Activated T-cell treated with anti-CD3 and anti-CD28 coated beads for 48 hours (primary cell): ENCODE measurements at places on chromosomes 13 and 19.

DNA sequence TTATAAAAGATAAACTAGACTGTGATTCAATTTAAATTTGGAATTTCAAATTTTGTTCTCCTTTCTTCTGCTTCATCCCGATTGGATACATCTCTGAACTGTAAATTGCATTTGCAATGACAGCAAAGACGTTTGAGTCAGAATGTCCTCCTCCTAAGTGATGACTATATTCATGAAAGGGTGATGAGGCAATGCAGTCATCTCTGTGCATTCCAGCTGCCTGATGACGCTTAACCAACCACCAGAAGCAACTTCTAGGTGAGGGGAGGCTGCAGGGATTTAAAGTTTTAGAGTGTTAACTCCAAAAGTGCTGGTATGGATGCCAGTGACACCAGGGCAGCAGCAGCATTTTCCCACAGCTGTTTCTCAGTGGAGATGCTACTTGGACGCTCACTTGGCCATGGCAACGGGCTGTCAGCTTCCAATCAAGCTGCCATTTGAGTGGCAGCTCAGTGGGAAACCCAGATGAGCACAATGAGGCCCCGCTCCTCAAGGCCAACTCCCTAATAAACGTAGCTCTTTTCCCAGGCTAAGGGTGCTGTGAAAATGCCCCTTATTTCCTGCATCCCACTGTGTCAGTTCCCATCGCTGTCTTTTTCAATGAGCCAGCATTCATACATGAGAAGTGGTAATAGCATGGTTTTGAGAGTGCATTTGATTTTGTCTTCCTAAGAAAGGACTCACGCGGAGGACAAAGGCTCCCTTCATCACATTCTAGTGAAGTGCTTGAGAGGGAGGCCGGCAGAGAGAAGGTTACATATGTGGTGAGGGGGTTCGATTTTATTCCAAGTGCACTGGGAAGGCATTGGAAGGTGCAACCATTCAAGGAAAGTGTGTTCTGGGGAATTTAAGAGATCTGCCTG is 45.2 kb upstream of the AMER2 start:
- no peak for DNase-seq

DNA sequence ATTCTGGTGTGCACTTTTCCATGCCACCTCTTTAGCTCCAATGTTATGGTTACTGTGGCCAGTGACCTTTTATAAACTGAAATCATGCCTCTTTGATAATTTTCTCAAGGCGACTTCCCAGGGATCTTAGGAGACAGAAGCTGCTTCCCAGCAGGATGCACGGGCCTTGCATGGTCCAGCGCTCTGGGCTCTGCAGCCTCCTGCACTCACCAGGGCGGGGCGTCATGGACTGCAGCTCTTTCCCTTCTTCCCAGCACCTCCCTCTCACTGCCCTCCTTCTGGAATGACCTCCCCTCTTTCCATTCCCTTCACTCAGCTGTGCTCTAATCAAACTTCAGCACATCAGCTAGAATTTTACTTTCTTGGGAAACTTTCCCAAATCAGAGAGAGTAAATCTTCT is 318.3 kb downstream of the IRS2 start:
- DNase-seq, result no peak

DNA sequence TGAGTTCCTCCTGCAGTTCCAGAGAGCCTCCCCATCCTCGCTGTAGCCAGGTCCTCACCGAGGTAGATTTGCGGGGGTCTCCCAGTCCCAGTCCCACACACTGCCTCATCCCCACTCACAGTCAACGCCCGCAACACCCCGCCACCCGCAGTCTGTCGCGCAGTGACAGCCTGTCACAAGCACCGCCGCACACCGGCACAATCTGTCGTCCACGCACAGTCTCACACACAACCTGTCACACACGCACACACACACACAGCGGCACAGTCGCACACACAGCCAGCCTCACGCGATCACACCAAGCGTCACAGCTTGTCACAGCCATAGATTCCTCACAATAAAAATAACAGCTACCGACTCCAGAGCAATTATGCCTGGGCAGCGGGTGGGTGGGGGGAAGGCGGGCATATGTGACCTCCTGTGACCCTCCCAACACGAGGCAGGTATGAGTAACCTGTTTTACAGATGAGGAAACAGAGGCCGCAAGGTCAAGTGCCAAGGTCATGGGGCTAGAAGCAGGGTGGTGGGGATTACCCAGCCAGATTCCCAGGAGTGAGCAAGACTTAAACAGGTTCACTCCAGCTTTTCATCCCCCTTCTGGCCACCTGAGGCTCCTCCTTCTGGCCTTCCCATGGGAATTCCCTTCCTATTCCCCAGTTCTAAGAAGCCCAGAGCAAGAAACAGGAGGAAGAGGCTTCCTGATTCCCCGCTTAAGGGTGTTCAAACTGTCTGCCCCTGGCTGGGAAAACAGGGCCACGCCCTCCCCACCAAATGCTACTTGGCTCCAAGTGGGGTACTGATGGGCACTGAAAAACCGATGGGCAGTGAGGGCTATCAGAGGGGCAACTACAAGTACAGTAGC is 13.9 kb downstream of the NFIX start:
- DNase-seq, result no peak

GRCh38 chr19:18279516-18280246 is 1.7 kb downstream of the JUND start:
- DNase-seq, result peak; percentile 90

DNA sequence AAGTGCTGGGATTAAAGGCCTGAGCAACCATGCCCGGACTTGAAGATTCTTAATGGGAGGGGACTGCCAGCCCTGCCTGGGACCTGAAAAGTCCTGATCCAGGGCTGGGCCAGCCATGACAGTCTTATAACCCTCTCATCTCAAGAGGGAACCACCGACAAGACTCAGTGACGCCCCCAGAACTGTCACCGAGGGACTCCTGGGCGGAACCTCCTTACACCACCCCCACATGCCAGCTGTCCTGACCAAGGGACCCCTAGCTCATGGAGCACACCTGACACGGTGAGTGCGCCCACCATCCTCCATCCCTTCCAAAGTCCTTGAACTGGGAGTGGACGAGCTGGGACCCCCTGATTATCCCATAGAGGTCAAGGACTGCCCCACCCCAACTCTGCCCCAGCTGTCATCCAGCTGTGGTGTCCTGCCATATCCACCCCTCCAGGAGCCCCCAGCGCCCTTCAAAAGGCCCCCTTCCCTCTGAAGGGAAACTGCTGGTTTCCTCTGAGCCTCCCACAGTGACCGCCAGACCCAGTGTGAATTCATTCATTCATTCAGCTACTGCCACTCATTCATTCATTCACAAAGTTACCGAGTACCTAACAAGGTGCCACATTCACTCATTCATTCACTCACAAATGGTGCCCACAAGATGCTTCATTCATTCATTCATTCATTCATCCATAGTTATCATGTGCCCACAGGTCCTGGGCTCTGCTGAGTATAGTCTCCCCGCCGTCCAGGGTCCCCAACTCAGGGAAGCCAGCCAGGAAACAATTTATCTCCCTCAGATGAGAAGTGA is 3.7 kb downstream of the NDUFA11 start:
- DNase-seq, result no peak

- no peak for DNase-seq
Measured at GRCh38 chr19:17156296-17156946, 58.7 kb upstream of the USE1 start.

DNA sequence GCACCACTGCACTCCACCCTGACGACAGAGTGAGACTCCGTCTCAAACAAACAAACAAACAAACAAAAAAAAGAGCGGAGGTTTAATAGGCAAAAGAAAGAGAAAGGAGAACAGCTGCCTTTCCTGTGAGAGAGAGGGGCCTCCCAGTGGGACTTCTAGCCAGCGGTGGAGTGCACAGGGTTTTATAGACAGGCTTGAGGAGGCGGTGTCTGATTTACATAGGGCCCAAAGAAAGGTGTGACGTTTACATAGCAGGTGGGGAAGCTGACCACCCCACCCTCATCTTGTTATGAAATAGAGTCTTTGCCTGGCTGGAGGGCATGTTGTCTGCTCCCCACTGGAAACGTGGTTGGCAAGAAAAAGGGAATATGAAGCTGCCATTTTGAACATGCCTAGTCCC is 106.0 kb upstream of the CSNK1A1L start:
- no peak for DNase-seq

DNA sequence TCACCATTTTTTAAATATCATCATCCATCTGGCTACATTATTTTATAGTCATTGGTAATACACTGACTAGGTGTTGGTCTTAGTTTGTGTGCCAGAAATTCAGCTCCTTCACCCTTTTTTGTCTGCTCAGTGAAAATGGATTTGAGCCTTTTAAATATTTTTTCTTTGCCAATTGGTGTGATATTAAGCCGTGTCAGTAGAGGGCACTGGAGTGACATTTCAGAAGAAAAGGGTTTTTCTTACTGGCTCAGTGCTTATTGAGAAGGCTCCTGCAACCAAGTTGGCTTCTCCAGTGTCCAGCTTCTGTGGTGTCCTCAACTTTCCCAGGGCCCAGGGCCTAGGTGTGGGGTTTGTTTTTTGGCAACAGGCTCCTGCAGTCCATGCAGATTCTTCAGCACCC is 546.6 kb downstream of the DACH1 start:
- no peak for DNase-seq

GRCh38 chr13:73390100-73390499 is 331.3 kb downstream of the KLF5 start:
- DNase-seq, result no peak

- DNase-seq, result peak; percentile 72
Measured at GRCh38 chr13:106917673-106918556, 350.0 kb upstream of the ARGLU1 start.

GRCh38 chr19:18484992-18485391 is 36.9 kb downstream of the ELL start:
- DNase-seq, result no peak

DNA sequence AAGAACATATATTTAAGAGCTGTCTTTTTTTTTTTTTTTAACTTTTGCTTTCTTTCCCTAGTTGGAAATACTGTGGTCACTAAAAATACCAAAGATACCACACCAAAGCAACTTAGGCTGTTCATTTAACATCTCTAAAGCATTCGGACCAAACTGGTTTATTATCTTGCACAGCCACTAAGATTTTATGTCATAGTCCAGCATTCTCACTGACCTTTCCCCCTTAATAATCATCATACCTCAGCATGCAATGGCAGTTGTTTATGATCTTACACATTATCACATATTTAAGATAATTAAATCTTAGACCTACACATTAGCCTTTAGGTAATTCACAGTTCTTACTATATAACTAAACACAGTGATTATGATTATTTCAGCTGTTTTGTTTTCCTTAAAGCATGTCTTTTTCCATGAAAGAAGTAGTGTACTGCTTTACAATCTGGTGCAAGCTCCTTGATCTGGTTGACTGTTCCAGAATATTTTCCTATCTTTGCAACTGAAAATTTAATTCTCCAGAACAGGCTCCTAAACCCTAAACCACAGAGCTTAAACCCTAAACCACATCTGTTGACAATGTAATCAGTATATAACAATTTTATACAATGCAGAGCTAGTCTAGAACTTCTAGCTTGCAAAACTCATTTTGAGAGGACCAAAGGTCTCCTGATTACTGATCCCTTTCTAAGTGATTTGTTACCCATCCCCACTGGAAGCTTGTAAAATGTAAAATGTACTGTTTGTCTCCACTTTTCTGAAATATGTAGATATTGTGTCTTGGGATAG is 74.2 kb downstream of the CDK8 start:
- no peak for DNase-seq

- no peak for DNase-seq
Measured at GRCh38 chr13:24192811-24193162, 32.3 kb downstream of the SPATA13 start.

- no peak for DNase-seq
Measured at GRCh38 chr19:35206855-35207254, 21.7 kb downstream of the FAM187B start.

GRCh38 chr19:44755219-44755618 is 6.7 kb downstream of the BCL3 start:
- no peak for DNase-seq

GRCh38 chr19:6671960-6672359 is 2.0 kb upstream of the TNFSF14 start:
- no peak for DNase-seq

DNA sequence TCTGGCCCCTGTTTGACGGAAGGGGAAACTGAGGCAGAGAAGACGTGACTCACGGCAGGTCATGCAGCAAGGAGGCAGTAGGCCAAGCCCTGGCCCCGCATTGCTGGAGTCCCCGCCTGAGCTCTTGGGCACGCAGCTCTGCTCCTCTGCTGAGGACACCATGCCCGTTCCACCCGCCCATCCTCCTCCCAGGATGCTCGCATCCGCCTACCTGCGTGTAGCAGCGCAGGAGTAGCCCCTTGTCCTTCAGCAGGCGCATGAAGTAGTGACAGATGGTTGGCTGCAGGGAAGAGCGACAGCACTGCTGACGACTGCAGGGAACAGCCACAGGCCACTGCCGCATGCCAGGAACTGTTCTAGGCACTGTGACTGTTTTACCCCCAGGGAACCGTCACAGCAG is 10.5 kb downstream of the SIRT2 start:
- no peak for DNase-seq

DNA sequence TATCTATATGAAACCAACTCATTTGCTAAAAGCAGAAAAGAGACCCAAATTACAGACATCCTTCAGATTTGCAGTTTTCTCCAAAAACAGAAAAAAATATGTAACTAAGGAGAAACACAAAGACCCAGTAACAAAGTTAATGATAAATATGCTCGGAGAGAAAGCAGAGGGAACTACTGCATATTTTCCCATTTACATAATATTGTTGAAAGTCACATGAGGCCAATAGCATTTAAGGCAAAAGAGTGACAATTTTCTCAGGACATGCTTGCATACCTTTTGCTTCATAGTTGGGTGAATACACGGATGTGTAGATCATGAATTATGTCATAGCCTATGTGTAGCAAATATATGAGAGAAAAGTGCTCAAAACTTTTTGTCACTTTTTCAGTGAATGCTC is 310.3 kb downstream of the EFNB2 start:
- no peak for DNase-seq

DNA sequence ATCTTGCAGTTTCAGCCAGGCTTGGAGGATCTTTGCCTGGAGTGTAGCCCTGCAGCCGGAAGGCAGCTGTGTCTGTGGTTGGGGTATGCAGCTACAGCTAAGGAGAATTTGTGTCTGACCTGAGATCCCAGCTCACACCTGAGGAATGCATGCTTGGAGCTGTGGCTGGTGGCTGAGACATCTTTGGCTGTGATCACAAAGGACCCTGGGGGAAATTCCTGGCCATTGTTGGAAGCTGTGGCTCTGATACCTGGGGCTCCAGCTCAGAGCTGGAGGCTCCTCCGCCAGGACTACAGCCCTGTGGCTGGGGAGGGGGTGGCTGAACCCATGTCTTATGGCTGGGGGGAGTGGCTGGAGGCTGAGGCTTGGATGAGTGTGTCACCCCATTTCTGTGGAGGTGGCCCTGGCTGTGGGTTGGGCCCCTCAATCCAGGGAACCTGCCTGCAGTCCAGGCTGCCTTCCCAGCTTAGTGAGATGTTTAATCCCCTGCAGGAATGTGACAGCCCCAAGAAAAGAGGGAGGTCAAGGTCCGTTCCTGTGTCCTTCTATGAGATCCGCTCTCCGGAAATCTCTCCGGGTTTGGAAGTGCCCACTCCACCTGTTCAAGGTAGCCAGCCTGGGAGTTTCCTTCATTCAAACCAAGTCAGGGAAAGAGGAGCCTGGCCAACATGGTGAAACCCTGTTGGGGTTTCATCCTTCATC is 27.6 kb downstream of the ARHGEF18 start:
- DNase-seq, result no peak
